Fibroblast of skin of left biceps (primary cell): ENCODE measurements at places on chromosomes 12 and 14.
A peak's percentile ranks its signal among the peaks of the same experiment; 100 is the strongest.

- no peak for DNase-seq
These were observed 26.0 kb downstream of the XRCC3 start for GRCh38 chr14:103688906-103689902.

GRCh38 chr14:92507174-92507768 is 6.3 kb upstream of the RIN3 start:
- DNase-seq, result no peak

DNA sequence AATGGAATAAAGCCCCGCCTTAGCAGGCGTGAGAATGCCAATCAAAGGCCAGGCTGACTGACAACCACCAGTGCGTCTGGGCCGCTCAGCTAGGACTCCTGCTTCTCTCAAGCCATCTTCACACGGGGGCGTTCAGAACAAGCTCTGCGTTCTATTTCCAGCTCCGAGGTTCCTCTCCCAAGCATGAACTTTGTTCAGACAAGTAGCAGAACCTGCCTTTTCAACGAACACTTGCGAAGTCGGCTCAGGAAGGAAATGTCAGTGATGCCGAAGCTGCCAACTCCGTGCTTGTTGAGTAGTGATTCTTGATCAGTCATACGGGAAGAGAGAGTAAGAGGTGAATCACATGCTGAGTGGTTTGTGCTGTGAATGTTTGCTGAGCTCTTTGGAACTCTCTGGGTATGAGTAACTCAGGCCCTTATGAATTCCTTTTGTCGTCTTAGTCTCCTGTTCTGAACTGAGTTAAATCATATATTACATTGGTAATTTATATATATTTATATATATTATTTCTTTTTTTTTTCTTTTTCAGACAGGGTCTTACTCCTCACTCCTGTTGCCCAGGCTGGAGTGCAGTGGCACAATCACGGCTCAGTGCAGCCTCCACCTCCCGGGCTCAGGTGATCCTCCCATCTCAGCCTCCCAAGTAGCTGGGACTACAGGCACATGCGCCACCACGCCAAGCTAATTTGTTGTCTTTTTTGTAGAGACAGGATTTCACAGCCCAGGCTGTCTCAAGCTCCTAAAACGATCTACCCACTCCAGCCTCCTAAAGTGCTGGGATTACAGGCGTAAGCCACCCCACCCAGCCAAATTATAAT is 29.4 kb upstream of the BCL7A start:
- peak; percentile 90 for DNase-seq

GRCh38 chr12:67428431-67428830 is 159.3 kb downstream of the CAND1 start:
- no peak for DNase-seq

DNA sequence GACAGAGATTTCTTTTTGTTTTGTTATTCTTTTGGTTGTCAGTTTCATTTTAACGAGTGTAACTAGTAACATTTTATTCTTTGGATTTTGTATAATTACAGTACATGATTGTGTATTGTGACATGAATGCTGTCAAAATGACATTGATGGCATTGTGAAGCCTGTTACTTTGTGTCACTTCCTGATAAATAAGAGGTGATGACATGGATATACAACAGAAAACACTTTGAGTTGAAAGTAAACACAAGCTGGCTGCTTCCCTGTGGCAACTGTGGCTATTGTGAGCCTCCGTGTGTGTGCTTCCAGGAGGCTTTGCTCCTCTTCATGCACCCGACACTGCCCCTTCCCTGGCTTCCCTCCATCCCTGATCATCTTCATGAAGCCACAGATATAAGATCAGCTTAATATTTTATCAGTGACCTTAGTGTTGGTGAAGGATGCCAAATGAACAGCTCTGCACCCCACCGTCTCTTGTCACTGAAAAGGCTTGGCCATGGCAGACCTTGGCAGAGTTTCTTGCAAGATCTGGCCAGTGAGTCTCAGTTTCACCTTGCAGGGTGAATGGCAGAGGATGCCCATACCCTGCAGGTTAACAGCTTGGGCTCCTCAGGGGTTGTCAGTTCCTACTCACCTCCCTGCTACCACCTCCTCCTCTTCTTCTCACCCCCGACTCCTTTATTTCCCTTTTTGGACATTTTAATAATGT is 191.9 kb downstream of the EPS8 start:
- no peak for DNase-seq

GRCh38 chr12:12396694-12397093 is 39.8 kb downstream of the BORCS5 start:
- DNase-seq, result no peak
